MCF 10A (cell line): ENCODE measurements at places on chromosomes 3 and 15.

DNA sequence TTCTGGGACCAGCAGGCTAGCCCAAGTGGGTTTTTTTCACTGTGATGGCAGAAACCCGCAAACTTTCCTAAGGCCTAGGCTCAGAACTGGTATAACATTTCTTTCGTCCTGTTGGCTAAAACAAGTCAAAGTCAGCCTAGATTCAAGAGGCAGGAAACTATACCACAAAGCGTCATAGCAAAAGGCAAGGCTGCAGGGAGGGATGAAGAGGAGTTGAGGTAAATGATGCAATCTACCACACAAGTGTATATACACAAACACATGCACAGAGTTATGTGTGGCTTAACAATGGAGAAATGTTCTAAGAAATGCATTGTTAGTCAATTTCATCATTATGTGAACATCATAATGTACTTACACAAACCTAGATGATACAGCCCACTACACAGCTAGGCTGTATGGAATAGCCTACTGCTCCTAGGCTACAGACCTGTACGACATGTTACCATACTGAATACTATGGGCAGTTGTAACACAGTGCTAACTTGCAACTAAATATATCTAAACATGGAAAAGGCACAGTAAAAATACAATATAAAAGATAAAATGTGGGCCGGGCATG is 225.6 kb downstream of the TBL1XR1 start:
- no peak overlapping the region for H3K4me3 ChIP-seq
- no peaks in the 10 kb centered on the region for H3K27me3 ChIP-seq
- no peaks in the 10 kb centered on the region for H3K4me1 ChIP-seq
- no peak for DNase-seq
- no peaks in the 10 kb centered on the region for H3K36me3 ChIP-seq

DNA sequence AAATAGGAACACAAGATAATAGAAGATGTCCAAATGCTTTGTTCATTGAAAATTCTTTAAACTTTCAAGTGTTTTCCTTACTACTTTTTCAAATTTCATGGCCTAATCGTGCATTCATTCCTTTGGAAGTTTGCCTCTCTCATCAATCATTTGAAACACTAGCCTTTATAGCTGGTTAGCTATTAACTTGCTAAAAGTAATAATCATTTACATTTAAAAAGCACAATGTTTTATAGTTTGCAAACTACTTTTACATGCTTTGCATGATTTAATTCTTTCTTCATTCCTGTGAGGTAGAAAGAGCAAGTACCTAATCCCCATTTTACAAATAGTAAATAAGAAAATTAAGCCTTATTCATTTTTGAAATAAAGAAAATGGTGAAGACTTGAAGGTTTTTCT is 137.4 kb upstream of the SLC7A14 start:
- H3K4me3 ChIP-seq: no peak overlapping the region
- peaks cover 17% of the 10 kb centered on the region for H3K4me1 ChIP-seq
- H3K27me3 ChIP-seq: no peaks in the 10 kb centered on the region
- no peak for DNase-seq
- no peak overlapping the region for H3K27ac ChIP-seq

DNA sequence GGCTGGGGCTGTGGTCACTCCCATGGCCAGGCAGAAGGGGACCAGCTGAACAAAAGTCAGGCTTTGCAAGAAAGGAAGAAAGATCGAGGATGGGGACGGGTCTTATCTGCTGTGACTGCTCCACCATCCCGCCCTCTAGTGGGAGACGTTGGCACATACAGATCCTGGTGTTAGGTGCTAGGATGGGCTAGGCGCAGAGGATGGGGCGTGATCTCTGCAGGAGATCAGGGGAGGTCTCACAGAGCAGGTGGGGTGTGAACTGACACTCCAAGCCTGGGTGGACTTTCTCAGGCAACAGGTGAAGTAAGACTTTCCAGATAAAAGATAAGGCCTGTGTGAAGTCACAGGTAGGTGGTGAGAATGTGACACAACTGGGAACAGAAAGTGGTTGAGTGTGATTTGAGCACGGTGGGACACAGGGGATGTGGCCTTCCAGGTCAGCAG is 141.9 kb upstream of the SMAD3 start:
- no peaks in the 10 kb centered on the region for H3K36me3 ChIP-seq
- H3K27me3 ChIP-seq: no peaks in the 10 kb centered on the region
- peak; percentile 41 for DNase-seq
- no peaks in the 10 kb centered on the region for H3K4me1 ChIP-seq

- H3K36me3 ChIP-seq: peaks cover 4% of the 10 kb centered on the region
- peak overlapping the region; percentile 75 for H3K4me3 ChIP-seq
- peaks cover 25% of the 10 kb centered on the region for H3K4me1 ChIP-seq
These were observed 1.5 kb downstream of the MELTF start for GRCh38 chr3:197027896-197028727.

- H3K27me3 ChIP-seq: no peaks in the 10 kb centered on the region
- peaks cover 78% of the 10 kb centered on the region for H3K36me3 ChIP-seq
- no peak for DNase-seq
- no peak overlapping the region for H3K4me3 ChIP-seq
- H3K27ac ChIP-seq: no peak overlapping the region
These were observed 36.3 kb upstream of the FBXL22 start for GRCh38 chr15:63560741-63561448.

DNA sequence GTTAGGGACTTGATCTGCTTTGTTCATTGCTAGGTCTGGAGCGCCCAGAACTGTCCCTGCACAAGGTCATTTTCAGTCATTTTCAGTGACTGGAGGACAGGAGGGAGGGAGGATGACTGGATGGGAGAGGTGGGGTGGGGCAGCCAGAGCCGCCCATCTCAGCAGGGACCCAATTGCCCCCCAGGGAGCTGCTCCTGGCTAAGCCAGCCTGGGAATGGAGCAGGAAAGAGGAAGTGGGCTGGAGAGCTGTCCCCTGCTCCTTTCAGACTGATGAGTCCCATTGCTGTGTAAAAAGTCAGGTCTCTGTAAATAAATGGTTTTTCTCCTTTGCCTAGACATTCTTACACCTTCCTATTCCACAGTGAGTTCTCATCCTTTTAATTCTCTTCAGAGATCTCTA is 98.4 kb upstream of the RAD18 start:
- H3K27ac ChIP-seq: no peak overlapping the region
- H3K27me3 ChIP-seq: no peaks in the 10 kb centered on the region
- H3K4me3 ChIP-seq: no peak overlapping the region
- DNase-seq: no peak

GRCh38 chr3:128009952-128010846 is 42.0 kb upstream of the SEC61A1 start:
- no peaks in the 10 kb centered on the region for H3K27me3 ChIP-seq
- peak overlapping the region; percentile 72 for H3K27ac ChIP-seq

DNA sequence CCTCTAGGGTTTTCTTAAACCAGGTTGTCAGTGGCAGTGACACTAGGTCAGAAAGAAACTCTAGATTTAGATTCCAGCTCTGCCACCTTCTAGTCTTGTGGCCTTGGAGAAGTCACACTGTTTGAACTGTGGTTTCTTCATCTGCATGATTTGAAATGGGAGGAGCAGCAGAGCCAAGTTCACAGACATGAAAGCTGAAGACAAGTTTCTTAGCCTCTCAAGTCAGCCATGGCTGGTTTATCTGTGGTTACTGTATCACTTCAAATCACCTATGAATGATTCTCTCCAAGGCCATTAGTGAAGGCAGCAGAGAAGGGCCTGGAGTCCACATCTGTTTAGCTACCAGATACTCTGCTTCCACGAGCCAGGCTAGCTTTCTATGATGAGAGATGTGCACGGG is 15.6 kb downstream of the CLEC3B start:
- no peak overlapping the region for H3K27ac ChIP-seq
- no peak overlapping the region for H3K4me3 ChIP-seq
- H3K27me3 ChIP-seq: no peaks in the 10 kb centered on the region
- H3K4me1 ChIP-seq: peaks cover 4% of the 10 kb centered on the region
- H3K36me3 ChIP-seq: no peaks in the 10 kb centered on the region
- DNase-seq: no peak

- H3K4me1 ChIP-seq: no peaks in the 10 kb centered on the region
- DNase-seq: no peak
These were observed 348.6 kb upstream of the CDIN1 start for GRCh38 chr15:36230776-36231175.

DNA sequence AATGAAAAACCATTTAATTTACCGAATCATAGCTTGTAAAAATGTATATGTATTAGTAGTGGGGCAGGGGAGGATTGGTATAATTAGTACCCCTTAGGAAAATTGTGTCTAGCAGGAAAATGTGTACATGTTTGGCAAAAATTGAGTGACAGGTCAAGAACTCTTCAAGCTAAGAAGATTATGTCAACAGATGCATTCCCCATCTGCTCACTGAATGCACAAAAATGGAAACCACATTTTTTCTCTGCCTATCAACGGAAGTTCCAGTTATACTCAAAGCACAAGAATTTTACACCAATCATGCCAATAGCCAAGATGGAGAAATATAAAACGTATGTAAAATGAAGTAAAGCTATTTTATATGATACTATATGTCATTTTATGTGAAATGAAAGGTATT is 377.8 kb downstream of the KCNH8 start:
- no peak overlapping the region for H3K4me3 ChIP-seq
- peaks cover 45% of the 10 kb centered on the region for H3K27me3 ChIP-seq
- H3K36me3 ChIP-seq: no peaks in the 10 kb centered on the region
- H3K4me1 ChIP-seq: no peaks in the 10 kb centered on the region

- H3K4me1 ChIP-seq: peaks cover 13% of the 10 kb centered on the region
- no peaks in the 10 kb centered on the region for H3K27me3 ChIP-seq
- DNase-seq: no peak
- no peak overlapping the region for H3K27ac ChIP-seq
These were observed 50.7 kb downstream of the FAM43A start for GRCh38 chr3:194736277-194736895.

DNA sequence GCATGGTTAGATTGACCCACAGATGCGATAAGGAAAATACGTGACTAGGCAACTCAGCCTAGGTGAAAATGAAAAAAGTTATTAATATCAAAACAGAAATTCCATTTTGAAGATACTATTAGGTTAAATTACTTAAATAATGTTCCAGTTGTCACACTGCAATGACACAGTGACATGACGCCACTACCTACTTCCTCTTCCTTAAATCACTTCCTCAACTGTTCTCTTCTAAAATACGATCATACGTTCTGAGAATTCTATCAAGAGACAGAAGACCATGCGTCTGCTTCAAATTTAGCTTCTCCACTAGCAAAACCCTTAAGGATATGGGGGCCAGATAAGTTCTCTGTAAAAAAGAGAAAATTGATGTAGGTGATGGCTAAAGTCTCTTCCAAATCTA is 18.2 kb downstream of the CMTM6 start:
- no peak overlapping the region for H3K4me3 ChIP-seq
- H3K4me1 ChIP-seq: peaks cover 15% of the 10 kb centered on the region
- no peak for DNase-seq
- H3K36me3 ChIP-seq: peaks cover 21% of the 10 kb centered on the region
- no peak overlapping the region for H3K27ac ChIP-seq
- no peaks in the 10 kb centered on the region for H3K27me3 ChIP-seq

DNA sequence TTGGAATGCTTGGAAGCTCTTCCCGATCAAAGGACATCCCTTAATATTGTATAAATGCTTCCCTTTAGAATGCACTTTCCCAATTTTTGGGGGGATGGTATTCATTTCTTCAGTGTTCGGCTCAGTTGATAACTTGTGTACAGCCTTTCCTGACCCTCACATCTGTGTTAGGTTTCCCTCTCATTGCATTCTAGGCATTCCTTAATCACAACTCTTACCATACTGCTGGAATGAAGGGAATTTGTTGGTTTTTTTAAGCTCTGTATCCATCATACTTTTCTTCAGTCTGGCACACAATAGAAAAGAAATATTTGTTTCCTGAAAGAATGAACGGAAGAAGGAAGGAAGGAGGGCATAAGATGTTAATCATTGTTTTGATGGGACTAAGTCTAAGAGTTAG is 119.5 kb downstream of the CHST2 start:
- H3K4me3 ChIP-seq: no peak overlapping the region
- DNase-seq: no peak
- no peaks in the 10 kb centered on the region for H3K27me3 ChIP-seq
- no peaks in the 10 kb centered on the region for H3K4me1 ChIP-seq
- H3K27ac ChIP-seq: no peak overlapping the region
- H3K36me3 ChIP-seq: no peaks in the 10 kb centered on the region

GRCh38 chr3:101158374-101158773 is 162.0 kb downstream of the IMPG2 start:
- H3K36me3 ChIP-seq: no peaks in the 10 kb centered on the region
- no peaks in the 10 kb centered on the region for H3K27me3 ChIP-seq
- no peaks in the 10 kb centered on the region for H3K4me1 ChIP-seq
- H3K4me3 ChIP-seq: no peak overlapping the region

DNA sequence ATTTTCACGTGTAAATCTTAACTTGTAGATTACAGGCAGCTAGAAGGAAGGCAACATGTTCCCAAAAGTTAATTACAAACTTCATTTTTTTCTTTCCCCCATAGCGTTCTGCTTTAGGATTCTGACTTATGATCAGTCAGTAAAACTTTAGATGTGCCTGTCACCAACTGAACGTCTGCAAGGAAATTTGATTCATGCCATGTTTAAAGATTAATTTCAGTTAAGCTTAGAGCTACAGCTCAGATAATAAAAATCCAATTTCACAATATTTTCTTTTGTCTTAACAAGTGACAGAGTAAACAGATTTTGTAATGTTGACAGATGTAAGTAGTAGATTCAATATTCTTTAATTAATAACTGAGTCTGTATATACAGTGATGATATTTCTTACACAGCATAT is 253.1 kb downstream of the NFKBIZ start:
- peaks cover 12% of the 10 kb centered on the region for H3K4me1 ChIP-seq
- no peak overlapping the region for H3K4me3 ChIP-seq
- H3K27ac ChIP-seq: no peak overlapping the region
- no peaks in the 10 kb centered on the region for H3K36me3 ChIP-seq
- no peak for DNase-seq

GRCh38 chr3:43291546-43291945 is 5.2 kb downstream of the SNRK start:
- peak overlapping the region; percentile 88 for H3K27ac ChIP-seq
- no peak for DNase-seq
- no peaks in the 10 kb centered on the region for H3K27me3 ChIP-seq
- no peak overlapping the region for H3K4me3 ChIP-seq
- H3K4me1 ChIP-seq: peaks cover 46% of the 10 kb centered on the region
- H3K36me3 ChIP-seq: no peaks in the 10 kb centered on the region

DNA sequence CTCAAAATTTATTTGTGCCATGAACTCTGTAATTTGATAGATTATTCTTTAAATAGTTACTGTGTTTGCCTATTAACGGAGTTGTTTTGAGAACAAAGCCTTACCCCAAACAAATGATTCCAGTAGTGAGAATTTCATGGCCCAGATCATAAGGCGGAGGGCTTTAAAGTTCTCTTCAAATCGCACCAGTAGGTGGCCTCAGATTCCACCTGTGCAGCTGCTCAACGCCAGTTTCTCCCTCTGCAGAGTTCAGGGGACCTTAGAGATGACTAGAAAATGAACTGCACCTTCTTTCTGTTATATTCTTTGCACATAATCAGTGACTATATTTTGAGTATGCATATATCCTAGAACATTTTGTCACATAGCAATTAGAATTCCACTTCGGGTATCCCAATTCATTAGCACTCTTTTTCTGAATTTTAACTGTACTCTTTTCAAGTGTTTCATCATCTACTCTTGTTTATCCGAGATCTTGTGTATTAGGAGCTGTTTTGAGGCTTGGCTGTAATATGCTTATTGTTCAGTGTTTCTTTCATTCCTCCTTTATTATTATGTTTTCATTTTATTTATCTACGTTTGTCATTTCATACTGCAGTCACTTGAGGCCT is 232.6 kb upstream of the CHRM5 start:
- peak; percentile 52 for DNase-seq
- H3K27me3 ChIP-seq: no peaks in the 10 kb centered on the region
- H3K36me3 ChIP-seq: no peaks in the 10 kb centered on the region
- H3K4me1 ChIP-seq: no peaks in the 10 kb centered on the region

GRCh38 chr3:69540706-69541581 is 155.1 kb upstream of the FRMD4B start:
- H3K4me3 ChIP-seq: peak overlapping the region; percentile 78
- peak overlapping the region; percentile 87 for H3K27ac ChIP-seq
- DNase-seq: peak; percentile 87
- H3K27me3 ChIP-seq: no peaks in the 10 kb centered on the region
- H3K4me1 ChIP-seq: peaks cover 16% of the 10 kb centered on the region
